ENCODE measurements at places on chromosomes 7 and 10. TPM values are rescaled to one million over a fixed set of nuclear protein-coding genes. Genes with fewer than 3 reads are reported as not detected.

The MPP7 gene
- polyA plus RNA-seq = 14.9 TPM

The NEUROG3 gene
- not detected for polyA plus RNA-seq

The KIF20B gene
- polyA plus RNA-seq = 8.6 TPM

The CRPPA gene
- polyA plus RNA-seq = 0.28 TPM

The AHR gene
- polyA plus RNA-seq = 4.0 TPM

The PNLIPRP1 gene
- not detected for polyA plus RNA-seq

The CLEC5A gene
- not detected for polyA plus RNA-seq

The ARHGEF35 gene
- not detected for polyA plus RNA-seq

The MYPN gene
- not detected for polyA plus RNA-seq

The GHRHR gene
- polyA plus RNA-seq = not detected

The CPA1 gene
- polyA plus RNA-seq = not detected

The LZTS2 gene
- polyA plus RNA-seq = 13.1 TPM

The TMEM225B gene
- polyA plus RNA-seq = 6.5 TPM

The CEP55 gene
- 0.39 TPM for polyA plus RNA-seq

The SH2D4B gene
- not detected for polyA plus RNA-seq

The OIT3 gene
- polyA plus RNA-seq = not detected

The ITIH5 gene
- polyA plus RNA-seq = not detected

Measured in immature natural killer cell (primary cell).